ENCODE measurements at places on chromosomes 2 and 18. TPM values are rescaled to one million over a fixed set of nuclear protein-coding genes. Genes with fewer than 3 reads are reported as not detected.

SLC40A1 gene
- 0.31 TPM for total RNA-seq

ALPP gene
- not detected for total RNA-seq

CRYBA2 gene
- not detected for total RNA-seq

CPS1 gene
- 1.2 TPM for total RNA-seq

L3MBTL4 gene
- not detected for total RNA-seq

ANKRD30B gene
- total RNA-seq = not detected

PID1 gene
- total RNA-seq = not detected

CFC1 gene
- not detected for total RNA-seq

RGPD3 gene
- total RNA-seq = 0.24 TPM

PLCL1 gene
- total RNA-seq = 0.08 TPM

DOK1 gene
- 35.9 TPM for total RNA-seq

TPO gene
- total RNA-seq = not detected

C2orf78 gene
- total RNA-seq = not detected

ARHGAP25 gene
- total RNA-seq = 68.2 TPM

TMEM178A gene
- total RNA-seq = not detected

POLE4 gene
- total RNA-seq = 45.7 TPM

PCARE gene
- not detected for total RNA-seq

CD8B2 gene
- total RNA-seq = 3.7 TPM

SERPINB7 gene
- total RNA-seq = not detected

CCDC68 gene
- total RNA-seq = not detected

MPP4 gene
- total RNA-seq = not detected

RAB12 gene
- 14.5 TPM for total RNA-seq

GULP1 gene
- total RNA-seq = not detected

CDH20 gene
- total RNA-seq = not detected

VWA3B gene
- not detected for total RNA-seq

SCYGR4 gene
- total RNA-seq = not detected

PARD6G gene
- total RNA-seq = 0.18 TPM

CHN1 gene
- 0.50 TPM for total RNA-seq

SIGLEC15 gene
- total RNA-seq = not detected

CHST9 gene
- not detected for total RNA-seq

GCA gene
- 13.1 TPM for total RNA-seq

ZNF396 gene
- 0.32 TPM for total RNA-seq

NCKAP1 gene
- total RNA-seq = 0.52 TPM

HSPE1 gene
- total RNA-seq = 162 TPM

CYP27C1 gene
- total RNA-seq = not detected

SERPINB8 gene
- total RNA-seq = 3.4 TPM

EN1 gene
- not detected for total RNA-seq

IL1R2 gene
- not detected for total RNA-seq

IL1B gene
- not detected for total RNA-seq

UGT1A3 gene
- not detected for total RNA-seq

ALLC gene
- not detected for total RNA-seq

MBD1 gene
- total RNA-seq = 97.3 TPM

BCL2L11 gene
- 11.7 TPM for total RNA-seq

ANKRD62 gene
- total RNA-seq = not detected

RNF181 gene
- total RNA-seq = 104 TPM

HOXD11 gene
- not detected for total RNA-seq

CDH2 gene
- total RNA-seq = 0.21 TPM

CHRNG gene
- total RNA-seq = not detected
